Astrocyte of the spinal cord (primary cell): ENCODE measurements at places on chromosomes 7 and 10.
A peak's percentile ranks its signal among the peaks of the same experiment; 100 is the strongest.

GRCh38 chr7:71870812-71871211, 541.3 kb downstream of the CALN1 start:
- DNase-seq, result no peak

DNA sequence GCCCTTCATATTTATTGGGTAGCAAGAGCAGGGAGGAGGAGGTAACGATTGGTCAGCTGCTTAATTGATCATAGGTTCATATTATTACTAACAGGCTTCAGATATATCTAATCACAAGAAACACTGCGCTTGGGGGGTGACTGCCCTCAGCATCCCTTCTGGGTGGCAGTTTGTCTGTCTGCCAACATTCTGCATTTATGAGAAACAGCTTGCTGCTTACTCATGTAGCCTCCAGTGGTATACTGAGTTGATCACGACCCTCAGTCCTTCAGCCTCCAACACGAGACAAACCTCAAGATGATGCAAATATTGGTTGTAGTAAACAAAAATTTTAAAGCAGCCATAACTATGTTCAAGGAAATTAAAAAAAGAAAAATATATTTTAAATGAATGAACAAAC, 657.8 kb upstream of the PHF14 start:
- DNase-seq, result no peak

- DNase-seq, result no peak
Observed at GRCh38 chr10:131212763-131213325, 98.7 kb downstream of the TCERG1L start.

GRCh38 chr7:91953618-91954017, 13.0 kb downstream of the AKAP9 start:
- peak; percentile 42 for DNase-seq

GRCh38 chr7:79854621-79855020, 280.0 kb upstream of the GNAI1 start:
- DNase-seq, result no peak

GRCh38 chr7:50826371-50827172, 43.9 kb upstream of the GRB10 start:
- DNase-seq, result peak; percentile 90

DNA sequence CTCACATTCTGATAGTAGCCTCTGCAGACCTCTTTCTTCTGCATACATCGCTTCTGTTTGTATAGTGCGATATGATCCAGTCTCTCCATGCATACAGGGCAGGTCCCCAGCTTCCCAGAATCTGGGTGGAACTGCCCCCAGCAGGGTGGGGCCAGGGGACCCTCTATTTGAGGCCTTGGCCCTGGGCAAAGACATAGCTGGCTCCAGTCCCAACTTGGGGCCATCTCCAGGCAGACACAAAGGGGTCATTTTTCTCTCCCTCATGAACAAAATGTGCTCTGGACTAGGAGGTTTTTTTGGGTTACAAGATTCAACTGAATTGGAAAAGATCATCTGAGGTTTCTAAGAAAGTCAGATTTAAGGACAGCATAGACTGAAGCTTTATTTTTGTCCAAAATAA, 21.1 kb upstream of the HSPA12A start:
- no peak for DNase-seq

DNA sequence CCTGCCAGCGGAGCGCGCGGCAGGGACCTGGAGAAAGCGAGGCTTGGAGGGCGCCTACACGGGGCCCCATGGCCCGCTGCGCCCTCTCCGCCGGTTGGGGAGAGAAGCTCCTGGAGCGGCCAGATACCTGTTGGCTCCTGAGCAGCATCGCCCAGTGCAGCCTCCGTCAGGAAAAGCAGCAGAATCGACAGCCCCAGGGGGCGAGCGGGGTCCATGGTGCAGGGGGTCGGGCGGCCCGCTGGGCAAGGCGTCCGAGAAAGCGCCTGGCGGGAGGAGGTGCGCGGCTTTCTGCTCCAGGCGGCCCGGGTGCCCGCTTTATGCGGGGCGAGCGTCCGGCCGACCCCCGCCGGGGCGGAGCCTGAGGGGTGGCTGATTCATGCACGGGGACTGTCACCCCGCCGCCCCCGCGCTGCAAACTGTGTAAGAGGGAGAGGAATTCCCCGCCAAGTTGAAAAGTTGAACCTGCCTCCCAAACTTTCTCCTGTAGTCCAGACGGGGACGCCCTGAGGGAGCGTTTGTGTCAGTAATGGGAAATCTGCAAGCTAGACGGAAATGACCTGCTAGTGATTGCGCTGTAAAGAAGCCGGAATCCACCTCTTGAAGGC, at the start of gene TFPI2:
Gene TFPI2 (minus strand): TSS at position 290 of the 605 bp plus-strand sequence. CDS start 75 bp downstream, at position 215.
- peak; percentile 57 for DNase-seq
